ENCODE measurements at places on chromosomes 4 and X.

- no peak for DNase-seq
These were observed 25.5 kb downstream of the ZNF330 start for GRCh38 chr4:141246243-141246642.

- DNase-seq: no peak
These were observed 15.0 kb downstream of the RGN start for GRCh38 chrX:47093248-47093647.

DNA sequence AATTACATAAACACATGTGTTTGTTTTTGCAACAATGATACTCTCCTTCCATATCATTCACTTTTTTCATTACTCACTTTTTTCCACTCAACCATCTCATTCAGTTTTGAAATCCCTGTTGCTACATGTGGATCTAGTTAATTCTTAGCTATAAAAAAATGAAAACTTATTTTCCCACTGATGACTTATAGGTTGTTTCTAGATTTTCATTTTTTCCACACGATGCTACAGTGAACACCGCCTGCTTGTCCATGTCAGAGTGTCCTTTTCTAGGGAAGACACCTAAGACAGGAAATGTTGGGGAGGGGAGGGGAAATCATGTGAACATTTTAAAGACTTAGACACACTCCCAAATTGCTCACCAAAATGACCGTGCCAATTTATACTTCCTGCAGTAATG is 70.2 kb downstream of the SUPT20HL2 start:
- DNase-seq: no peak

- DNase-seq: no peak
These were observed 123.5 kb upstream of the BMPR1B start for GRCh38 chr4:94634271-94634670.

GRCh38 chrX:101220662-101221260 is 1.2 kb downstream of the DRP2 start:
- DNase-seq: no peak

DNA sequence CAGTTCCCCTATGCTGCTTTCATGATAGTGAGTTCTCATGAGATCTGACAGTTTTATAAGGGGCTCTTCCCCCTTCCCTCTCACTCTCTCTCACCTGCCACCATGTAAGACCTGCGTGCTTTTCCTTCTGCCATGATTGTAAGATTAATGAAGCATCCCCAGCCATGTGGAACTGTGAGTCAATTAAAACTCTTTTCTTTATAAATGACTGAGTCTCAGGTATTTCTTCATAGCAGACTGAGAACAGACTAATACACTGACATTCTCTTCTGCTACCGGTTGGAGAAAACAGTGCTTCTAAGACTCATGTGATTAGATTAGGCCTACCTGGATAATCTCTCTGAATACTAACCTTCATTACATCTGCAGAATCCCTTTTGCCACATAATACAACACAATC is 45.4 kb upstream of the TRPC5OS start:
- no peak for DNase-seq

DNA sequence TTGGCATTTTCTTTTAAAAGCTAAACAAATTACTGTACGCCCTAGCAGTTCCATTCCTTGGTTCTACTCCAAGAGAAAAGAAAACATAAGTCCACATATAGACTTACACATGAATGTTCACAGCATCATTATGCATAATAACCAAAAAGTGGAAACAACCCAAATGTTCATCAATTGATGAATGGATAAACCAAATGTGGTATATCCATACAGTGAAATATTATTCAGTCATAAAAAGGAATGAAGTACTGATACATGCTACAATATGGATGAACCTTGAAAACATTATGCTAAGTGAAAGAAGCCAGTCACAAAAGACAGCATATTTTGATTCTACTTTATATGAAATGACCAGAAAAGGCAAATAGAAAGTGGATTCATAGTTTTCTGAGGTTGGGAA is 36.5 kb downstream of the MED14 start:
- no peak for DNase-seq

DNA sequence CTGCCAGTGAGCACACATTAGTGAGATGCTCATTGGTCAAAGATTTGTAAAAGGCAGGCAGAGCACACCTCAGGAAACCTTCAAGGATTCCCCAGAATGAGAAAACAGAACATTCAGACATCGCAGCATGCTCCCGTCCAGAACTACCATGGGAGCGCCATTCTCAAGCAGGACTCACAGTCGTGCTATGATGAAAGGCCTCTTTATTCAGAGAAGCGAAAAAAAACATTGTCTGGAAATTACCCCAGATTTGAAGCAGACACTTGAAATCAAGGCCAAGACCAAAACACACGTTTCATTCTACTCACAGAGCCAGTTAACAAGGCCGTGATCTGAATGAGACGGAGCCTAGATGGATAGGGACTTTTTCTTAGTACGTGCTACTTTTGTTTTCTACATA is 961.8 kb upstream of the TENM3 start:
- no peak for DNase-seq

- DNase-seq: no peak
These were observed 51.2 kb downstream of the TENM3 start for GRCh38 chr4:182294451-182294850.

GRCh38 chrX:130896802-130897501 is 6.1 kb downstream of the ENOX2 start:
- DNase-seq: no peak

- no peak for DNase-seq
These were observed 240.6 kb downstream of the AFAP1 start for GRCh38 chr4:7699031-7699430.

DNA sequence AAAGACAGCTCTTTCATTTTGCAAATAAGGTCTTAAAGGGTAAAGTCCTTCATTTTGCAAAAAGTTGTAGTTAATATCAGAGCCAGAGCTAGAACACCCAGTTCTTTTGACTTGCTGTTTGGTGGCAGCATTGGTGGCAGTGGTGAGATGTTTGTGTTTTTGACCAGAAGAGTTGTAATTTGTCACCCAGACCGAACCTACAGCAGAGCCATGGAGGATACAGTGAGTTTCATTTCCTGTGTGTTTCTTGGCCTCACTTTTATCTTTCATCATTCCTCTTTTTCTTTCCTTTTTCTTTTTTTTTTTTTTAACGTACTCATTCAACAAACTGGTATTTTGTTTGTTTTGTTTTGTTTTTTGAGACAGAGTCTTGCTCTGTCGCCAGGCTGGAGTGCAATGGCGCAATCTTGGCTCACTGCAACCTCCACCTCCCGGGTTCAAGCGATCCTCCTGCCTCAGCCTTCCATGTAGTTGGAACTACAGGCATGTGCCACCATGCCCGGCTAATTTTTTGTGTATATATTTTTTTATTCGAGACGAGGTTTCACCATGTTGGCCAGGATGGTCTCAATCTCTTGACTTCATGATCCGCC is 116.4 kb downstream of the AFF1 start:
- DNase-seq: no peak

- no peak for DNase-seq
These were observed 152.1 kb upstream of the MED14 start for GRCh38 chrX:40887476-40887875.

DNA sequence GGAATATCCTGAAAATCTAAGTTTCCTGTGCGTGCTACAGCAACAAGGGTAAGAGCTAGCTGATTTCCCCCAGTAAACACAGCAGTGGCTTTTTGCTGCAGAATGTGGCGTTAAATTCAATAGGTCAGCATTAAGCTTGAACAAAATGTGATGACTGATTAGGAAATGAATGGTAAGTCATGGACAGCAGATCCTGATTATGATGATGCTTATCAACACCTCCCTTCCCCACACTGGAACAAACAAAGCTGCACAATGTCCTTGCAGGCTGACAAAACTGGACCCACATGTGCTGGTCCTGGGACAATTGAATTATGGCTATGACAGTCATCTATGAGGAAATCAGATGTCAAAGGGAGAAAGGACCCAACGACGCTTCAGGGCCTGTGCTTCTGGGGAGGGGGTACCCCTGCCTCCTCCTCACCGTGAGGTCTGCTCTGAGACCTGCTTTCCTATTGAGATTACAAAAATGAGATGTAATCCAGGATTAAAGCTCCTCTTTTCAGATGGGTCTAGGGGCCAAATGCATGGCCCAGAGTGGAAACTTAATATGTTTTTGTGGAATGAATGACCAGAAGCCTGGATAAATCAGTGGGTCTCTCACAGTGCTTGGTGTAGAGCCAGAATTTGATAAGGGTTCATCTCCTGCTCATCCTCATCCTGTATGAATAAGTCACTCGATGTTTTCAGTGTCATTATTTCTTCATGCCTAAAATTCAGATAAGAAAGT is 32.0 kb upstream of the BOD1L1 start:
- DNase-seq: no peak

GRCh38 chr4:24560868-24561368 is 23.4 kb downstream of the DHX15 start:
- DNase-seq: no peak

- DNase-seq: no peak
These were observed 76.7 kb downstream of the MAOB start for GRCh38 chrX:43805579-43805978.

- no peak for DNase-seq
These were observed 2529.3 kb downstream of the ARAP2 start for GRCh38 chr4:33714971-33715370.

GRCh38 chrX:130877892-130878341 is 25.1 kb downstream of the ENOX2 start:
- DNase-seq: no peak

GRCh38 chrX:103688946-103689345 is 2.4 kb upstream of the MORF4L2 start:
- no peak for DNase-seq
